ENCODE measurements at places on chromosomes 16 and 17. TPM values are rescaled to one million over a fixed set of nuclear protein-coding genes. Genes with fewer than 3 reads are reported as not detected.

TNFRSF17 gene
- not detected for total RNA-seq

EMP2 gene
- total RNA-seq = 38.3 TPM

TEX14 gene
- 0.33 TPM for total RNA-seq

TEKT1 gene
- total RNA-seq = not detected

TOP2A gene
- total RNA-seq = 2.1 TPM

CSNK2A2 gene
- total RNA-seq = 31.8 TPM

OR1A1 gene
- total RNA-seq = not detected

ALOX12 gene
- total RNA-seq = not detected

C16orf92 gene
- total RNA-seq = not detected

CDYL2 gene
- total RNA-seq = 8.8 TPM

ASIC2 gene
- 0.16 TPM for total RNA-seq

FOXN1 gene
- not detected for total RNA-seq

GP2 gene
- not detected for total RNA-seq

TLCD3A gene
- 3.8 TPM for total RNA-seq

NUDT16L1 gene
- 19.8 TPM for total RNA-seq

GRCh38 chr17:21301593-21302550 lies 17.4 kb downstream of the MAP2K3 start:
- no peak for DNase-seq

GRCh38 chr17:28221751-28222414 lies 97.1 kb upstream of the TMEM97 start:
- DNase-seq = no peak

GRCh38 chr17:70405492-70406220 lies 236.3 kb downstream of the KCNJ2 start:
- no peak for DNase-seq

DNA sequence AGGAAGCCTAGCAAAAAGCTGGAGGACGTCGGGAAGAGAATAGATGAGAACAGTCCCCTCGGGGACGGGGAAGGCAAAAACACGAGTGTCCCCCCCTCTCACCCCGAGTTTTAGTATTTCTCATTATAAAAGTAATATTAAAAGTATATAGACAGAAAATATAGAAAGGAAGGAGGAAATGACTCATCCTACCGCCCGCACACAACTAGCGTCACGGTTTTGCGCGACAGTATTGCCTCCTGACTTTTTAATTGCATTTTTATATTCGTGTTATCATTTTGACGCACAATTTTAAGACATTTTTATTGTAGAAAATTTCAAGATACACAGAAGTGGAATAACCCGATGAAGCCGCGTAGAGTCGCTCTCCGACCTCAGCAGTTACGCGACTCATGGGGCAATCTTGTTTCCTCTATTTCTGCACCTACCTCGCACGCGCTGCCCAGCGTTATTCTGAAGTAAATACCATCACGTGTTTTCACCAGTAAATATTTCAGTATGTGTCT lies 652 bp upstream of the SLC25A19 start:
- DNase-seq = peak; percentile 84

DNA sequence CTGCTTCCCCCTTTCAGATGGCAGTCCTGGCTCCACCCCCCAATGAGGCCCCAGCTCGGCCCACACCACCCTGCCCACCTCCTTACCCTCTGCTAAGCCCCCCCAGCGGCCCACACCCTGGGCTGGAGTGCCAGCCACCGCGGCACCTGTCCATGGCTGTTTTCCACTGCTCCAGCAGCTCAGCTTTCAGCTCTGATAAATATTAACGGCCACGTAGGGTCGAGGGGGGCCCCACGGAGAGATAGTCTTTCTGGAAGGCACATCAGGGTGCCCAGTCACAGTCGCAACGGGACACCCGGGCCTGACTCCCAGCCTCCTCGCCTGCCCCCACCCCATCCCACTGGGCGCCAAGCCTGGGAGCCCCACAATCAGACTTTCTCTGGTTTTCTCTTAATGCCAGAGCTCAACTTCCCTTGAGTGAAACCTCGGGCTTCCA lies 46.5 kb upstream of the CIBAR2 start:
- no peak for DNase-seq

DNA sequence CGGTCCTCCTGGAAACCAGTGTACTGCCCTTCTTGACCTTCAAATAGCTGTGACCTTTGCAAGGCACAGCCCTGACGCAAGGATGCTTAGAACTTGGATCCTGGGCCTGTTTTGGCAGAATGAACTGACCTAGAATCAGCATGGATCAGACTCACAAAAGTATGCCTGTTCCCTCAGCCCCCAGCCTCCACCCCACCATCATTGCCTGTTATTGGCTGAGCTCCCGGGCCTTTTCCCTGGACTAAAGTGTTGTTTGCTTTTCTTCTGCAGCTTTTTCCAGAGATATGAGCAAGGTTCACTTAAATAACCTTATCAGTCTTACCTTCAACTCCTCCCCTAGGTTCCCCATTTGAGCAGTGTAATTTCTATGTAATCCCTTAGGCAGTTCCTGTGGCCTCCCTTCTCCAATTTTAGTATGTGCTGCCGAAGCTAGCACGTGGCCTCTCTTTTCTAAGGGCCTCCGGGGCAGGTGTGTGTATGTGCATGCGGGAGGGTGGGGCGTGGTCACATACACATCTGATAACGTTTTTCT lies 347.4 kb downstream of the MAF start:
- DNase-seq = no peak

GRCh38 chr16:88338896-88339295 lies 43.9 kb upstream of the ZNF469 start:
- no peak for DNase-seq

DNA sequence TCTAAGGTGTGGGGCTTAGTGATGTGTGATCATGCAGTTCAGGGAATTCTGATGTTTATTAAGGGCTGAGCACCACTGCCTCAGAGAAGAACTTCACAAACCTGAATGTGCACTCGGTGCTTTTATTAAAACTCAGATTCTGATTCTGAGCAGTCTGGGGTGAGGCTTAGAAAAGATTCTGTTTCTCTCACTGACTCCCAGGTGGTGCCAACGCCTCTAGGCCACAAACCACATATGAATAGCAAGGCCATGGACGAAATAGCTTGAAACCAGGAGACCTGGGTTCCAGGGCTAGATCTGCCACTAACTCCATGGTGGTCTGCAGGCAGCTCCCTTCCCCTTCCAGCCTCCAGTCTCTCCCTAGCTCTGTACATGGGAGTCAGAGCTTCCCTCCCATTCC lies 169.1 kb downstream of the HS3ST3B1 start:
- DNase-seq = no peak

- no peak for DNase-seq
Measured at GRCh38 chr16:10846213-10846998, 27.8 kb upstream of the TVP23A start.

- no peak for DNase-seq
Measured at GRCh38 chr17:7767405-7768021, 50.0 kb downstream of the DNAH2 start.

DNA sequence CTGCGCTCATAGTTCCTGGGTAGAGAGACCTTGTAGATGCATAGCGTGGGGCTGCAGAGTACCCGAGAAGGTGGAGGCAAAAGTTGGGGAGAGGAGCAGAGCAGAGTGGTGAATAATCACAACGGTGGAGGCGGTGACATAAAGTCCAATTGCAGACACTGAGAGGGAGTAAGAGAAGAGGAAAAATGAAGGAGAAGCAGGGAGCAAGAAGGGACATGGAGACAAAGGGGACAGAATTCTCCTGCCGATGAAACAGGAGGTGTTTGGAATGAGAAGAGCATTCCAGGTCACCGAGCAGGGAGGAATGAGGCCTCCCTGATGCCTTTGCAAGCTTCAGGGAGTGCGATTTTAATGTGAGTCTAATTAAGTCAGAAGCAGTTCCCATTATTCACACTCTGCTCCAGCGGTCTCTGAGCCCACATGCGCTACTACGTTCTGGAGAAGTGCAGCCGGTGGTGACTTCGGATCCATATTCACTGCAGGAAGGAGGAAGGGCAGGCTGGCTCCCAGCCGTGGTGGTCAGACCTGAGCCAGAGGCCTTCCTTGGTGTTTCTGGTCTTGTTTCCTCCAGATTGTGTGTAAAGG lies 108.0 kb upstream of the DNAH9 start:
- no peak for DNase-seq

GRCh38 chr16:17426451-17426850 lies 44.3 kb downstream of the XYLT1 start:
- no peak for DNase-seq

- peak; percentile 73 for DNase-seq
Measured at GRCh38 chr17:59521465-59522126, 43.8 kb upstream of the DHX40 start.

DNA sequence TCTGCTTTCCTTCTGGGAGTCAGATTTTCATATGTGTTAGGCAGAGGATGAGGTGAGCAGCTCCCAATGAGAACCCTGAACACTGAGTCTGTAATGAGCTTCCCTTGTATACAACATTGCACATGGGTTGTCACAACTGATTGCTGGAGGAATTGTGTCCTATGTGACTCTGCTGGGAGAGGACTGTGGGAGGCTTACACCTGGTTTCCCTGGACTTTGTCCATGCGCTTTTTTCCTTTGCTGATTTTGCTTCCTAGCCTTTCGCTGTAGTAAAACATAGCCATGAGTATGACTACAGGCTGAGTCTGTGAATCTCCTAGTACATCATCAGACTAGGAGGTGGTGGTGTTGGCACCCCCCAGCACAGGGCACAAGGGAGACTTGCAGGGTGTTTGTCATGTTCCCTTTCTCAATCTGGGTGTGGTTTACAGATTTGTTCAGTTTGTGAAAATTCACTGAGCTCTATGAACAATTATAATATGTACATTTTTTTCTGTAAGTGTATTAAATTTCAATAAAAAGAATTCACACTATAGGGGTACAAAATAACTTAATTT lies 1.7 kb upstream of the PLK1 start:
- DNase-seq = no peak

DNA sequence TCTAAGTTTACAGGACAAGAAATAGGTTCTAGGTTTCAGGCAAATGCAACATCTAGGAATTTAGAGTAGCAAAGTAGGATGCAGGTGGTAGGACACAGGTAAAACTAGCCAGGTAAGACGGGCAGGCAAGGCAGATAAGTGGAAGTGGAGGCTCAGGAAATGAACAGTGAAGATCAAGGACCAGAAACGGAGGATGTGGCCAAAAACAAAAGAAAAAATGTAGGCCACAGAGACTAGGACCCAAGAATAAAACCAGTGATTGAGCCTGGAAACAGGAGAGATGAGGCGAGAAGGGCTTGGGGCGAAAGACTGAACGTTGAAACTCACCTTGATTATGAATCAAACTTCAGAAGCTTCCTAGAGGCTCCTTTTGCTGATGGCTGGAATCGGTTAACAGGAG lies 24.0 kb downstream of the CPSF4L start:
- DNase-seq = no peak
